ENCODE measurements at places on chromosomes 16 and 17.

DNA sequence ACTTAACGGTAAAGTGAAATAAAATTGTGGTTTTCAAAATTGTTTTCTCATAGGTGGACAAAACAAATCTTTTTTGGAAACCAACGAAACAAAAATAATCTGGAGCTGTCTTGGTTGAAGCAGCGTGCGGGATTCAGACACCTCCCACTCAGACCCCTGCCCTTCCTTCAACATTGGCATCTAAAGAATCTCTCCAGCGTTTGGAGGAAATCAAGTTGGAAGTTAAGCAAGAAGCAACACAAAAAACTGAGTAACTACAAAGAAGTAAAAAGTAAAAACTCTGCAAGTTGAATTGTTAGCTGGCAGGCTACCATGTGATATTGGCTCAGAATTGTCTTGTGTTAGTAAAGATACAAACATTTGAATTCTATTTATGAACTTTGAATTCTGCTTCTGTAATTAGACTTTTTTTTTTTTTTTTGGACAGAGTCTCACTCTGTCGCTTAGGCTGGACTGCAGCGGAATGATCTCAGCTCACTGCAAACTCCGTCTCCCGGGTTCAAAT, 361.0 kb upstream of the PMFBP1 start:
- DNase-seq = no peak

DNA sequence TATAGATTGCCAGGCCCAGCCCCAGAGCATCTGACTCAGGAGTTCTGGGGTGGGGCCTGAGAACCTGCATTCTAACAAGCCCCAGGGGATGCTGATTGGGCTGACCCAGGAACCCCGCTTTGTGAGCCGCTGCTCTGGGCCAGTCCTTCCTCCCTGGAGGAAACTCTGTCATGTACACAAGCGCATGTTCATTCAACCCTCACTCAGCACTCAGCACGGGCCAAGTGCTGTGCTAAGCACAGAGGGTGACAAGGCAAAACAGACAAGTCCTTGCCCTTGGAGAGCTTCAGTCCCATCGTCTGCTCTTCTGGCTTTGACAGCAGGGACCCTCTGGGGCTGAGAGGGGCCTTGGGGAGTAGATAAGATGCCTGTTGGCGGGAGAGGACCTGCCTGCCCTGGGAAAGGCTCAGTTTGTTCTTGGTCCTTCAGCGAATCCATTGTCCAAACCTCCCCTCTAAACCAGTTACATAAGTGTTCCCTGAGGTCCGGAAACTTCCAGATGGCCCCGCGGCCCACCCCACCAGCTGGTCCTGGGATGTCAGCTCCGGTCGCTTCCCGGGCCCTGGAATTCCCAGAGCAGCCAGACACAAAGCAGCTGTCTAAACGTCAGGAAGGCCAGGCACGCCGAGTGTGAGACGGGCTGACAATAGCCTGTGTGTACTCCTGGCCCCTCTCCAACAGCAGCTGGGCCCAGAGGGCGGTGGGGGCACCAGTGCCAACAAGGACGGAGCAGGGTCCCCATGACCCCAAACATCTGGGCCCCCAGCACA, 88.8 kb downstream of the ZDHHC7 start:
- DNase-seq = no peak

DNA sequence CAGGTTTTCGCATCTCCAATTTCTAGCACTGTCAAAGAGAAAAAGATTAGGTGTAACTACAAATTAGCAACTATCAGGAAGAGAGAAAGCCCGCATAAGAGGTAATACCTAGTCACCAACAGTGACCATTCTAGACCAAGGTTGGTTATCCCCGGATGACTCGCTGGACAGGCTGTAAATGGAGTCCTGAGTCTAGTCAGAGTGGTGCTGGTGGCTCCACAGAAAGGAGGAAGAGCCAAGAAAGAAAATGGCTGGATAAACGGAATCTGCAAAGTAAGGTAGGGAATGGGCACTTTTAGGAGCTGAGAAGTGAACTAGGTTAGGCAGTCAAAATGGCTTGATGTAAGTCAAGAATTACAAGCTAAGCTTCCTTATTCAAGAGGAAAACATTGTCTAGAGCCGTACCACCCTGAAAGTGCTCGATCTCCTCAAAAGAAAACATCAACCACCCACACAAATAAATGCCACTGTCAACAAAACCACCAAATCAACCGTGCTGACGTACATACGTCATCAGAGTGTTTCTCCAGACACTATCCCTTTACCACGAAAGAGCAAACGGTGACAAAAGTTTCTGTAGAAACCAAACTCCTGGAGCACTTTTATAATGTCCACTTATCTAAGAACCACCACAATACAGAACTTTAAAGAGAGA, 2.2 kb downstream of the GSPT1 start:
- no peak for DNase-seq

- DNase-seq = no peak
Observed at GRCh38 chr17:49872754-49873377, 25.0 kb upstream of the TAC4 start.

GRCh38 chr17:42563143-42563509, 1.2 kb downstream of the COASY start:
- no peak for DNase-seq

GRCh38 chr16:72946063-72946462, 101.9 kb downstream of the ZFHX3 start:
- DNase-seq = no peak

GRCh38 chr17:3879186-3879585, 13.7 kb downstream of the CAMKK1 start:
- DNase-seq = no peak

- no peak for DNase-seq
Observed at GRCh38 chr17:77315551-77316190, 174.9 kb downstream of the SEC14L1 start.

DNA sequence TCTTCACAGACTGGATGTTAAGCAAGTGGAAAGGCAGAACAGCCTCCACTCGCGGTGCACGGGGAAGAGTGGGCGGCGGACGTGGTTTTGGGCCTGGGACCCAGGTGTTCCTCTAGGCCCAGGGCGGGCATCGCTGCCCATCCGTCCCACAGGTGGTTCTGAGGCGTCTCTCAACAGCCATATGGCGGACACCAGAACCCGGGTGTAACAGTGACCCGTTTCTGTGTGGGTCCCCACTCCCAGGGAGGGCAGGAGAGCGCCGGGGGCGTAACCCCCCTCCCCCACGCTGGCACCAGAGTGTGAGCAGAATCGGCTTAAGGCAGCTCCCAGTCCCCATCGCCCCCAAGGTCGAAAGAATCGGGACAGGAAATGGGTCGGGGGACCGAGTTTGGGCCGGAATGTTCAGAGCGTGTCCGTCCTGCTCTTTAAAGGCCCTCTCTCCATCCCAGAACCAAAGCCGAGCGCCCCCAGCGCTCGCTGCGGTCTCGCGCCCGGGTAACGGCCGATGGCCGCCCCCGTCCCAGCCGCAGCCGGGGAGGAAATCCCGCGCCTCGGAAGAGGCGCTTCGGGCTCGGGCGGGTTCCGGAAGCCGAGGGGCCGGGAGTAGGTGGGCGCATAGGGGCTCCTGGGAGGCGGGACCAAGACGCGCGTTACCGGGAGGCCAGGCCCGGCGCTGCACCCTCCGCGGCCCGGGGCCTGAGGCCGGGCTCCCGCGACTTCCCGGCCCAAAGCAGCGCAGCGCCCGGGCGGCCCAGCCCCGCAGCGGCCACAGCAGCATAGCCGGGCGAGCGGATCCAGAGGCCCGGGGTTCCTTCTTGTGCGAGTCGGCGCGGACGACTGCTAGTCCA, at the start of gene TK2:
TSS of gene TK2 (minus strand) at position 839 of the 848 bp plus-strand sequence. CDS start at position 778, 61 bp downstream.
- no peak for DNase-seq

DNA sequence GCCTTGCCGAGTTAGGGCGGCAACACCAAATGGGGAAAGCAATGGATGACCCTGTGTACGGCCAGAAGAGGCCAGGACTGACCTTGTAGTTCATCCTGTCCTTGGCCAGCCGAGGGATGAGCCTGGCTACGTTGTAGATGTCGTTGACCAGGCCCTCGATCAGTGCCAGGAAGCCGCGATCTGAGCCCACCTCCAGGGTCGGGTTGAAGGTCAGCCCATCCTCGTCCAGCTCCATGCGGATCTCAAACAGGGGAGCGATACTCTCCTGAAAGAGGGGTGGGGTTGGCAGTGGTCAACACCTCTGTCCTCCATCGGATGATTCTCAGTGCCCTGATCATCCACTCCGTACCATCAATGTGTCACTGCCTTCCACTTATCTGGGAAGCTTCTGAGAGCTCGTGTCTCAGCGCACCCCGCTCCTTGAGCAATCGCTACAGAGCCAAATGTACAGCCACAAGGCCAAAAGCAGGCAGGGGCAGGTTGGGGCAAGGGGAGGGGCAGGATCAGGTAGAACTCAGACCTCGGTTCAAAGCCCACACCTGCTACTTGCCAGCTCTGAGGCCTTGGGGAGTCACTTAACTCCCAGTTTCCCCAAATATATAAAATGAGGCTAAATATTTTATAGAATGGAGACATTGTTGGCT, 39.9 kb downstream of the DNAH17 start:
- no peak for DNase-seq

GRCh38 chr16:21950782-21951521, 2.2 kb upstream of the UQCRC2 start:
- no peak for DNase-seq

DNA sequence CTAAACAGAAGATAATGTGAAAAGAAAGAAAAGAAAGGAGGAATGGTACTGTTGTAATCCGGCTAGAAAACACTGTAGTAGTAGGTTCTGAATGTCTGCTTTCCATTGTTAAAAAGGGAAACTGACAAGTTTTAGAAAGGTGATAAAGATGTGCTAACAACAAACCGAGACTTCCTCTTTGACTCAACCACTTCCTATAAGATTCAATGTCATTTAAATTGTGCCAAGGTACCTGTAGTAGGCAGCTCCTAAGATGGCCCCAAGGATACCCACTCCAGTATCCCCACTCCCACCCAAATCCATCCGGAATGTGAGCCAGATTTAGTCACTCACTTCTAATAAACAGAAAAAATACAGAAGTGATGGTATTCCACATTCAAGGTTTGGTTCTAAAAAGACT, 31.2 kb downstream of the XYLT1 start:
- no peak for DNase-seq

DNA sequence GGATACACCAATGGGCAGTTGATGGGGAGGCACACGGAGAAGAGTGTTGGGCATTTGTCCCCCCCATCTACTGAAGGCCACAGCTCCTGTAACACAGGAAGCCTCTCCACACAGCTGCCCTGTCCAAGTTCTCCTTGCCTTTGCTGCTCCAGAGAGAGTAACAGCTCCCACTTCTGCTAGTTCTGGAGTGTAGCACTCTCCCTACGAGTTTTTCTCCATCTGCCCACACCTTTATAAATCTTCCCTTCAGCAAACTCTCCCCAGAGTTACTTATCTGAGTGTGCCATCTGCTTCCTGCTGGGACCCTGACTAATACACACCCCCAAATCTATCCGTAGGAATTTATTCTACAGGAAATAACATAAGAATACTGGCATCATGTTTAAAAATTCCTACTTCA, 42.6 kb upstream of the ERN1 start:
- no peak for DNase-seq

DNA sequence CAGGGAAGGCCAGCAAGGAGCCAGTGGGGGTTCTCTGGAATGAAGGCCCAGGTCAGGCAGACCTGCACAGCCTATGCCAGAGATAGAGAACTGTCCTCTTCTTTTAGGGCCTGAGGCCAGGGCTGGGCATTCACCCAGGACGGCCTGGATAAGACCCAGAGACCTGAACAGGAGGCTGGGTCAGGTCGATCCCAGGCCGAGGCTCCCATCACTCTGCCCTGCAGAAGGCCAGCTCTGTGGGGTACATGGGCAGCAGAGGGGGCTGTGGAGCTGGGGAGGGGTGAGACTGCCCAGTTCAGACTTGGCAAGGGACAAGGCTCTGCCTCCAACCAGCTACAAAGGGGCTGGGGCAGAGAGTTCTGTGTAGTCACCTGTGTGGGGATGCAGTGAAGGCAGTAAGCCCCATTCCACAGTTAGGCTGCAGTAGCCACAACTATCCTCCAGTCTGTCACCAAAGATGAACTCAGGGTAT, 14.6 kb downstream of the HSD11B2 start:
- DNase-seq = no peak

DNA sequence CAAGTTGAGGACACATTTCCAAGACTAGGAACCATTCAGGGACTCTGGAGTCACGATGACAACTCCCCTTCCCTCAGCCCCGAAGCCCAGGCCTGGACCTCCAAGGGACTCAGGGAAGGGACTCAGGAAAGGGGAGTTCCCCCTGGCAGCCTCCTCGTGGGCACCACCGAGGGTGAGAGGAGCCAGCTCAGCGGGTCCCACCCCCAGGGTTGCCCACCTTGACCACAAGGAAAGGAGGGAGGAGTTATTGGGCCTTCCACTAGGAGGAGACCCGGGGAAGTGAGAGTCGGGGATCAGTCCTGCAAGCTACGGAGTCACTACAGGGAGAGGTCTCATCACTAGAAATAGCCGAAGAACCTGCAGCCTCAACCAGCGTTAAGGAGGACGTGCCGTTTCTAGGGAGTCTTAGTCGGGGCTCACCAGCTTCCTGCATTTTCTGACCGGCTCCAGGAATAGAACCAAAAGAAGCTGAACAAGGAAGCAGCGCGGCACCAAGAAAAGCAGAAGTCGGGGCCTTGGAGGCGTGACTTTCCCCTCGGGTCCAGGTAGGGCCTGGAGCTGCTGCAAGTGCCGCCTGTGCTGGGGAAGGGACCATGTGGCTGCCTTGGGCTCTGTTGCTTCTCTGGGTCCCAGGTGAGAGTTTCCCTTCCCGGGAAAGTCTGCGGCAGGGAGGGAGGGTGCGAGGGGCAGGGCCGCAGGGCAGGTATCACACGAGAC, at the start of gene CD300A:
TSS of gene CD300A (plus strand) at position 524 of the 717 bp plus-strand sequence. CDS start at position 594, 70 bp downstream.
- no peak for DNase-seq

Data from ascending aorta (tissue), 2 donors.